ENCODE measurements at places on chromosomes 2 and 18. TPM values are rescaled to one million over a fixed set of nuclear protein-coding genes. Genes with fewer than 3 reads are reported as not detected.

Gene SERPINB12
- total RNA-seq: not detected

Gene SKA1
- 0.52 TPM for total RNA-seq

Gene RAPH1
- 93.4 TPM for total RNA-seq

Gene C1QL2
- not detected for total RNA-seq

GRCh38 chr2:74856599-74856998 lies 22.7 kb downstream of the HK2 start:
- no peak overlapping the region for H3K4me3 ChIP-seq
- DNase-seq: no peak
- H3K27ac ChIP-seq: peak overlapping the region; percentile 38
- H3K36me3 ChIP-seq: no peaks in the 10 kb centered on the region

DNA sequence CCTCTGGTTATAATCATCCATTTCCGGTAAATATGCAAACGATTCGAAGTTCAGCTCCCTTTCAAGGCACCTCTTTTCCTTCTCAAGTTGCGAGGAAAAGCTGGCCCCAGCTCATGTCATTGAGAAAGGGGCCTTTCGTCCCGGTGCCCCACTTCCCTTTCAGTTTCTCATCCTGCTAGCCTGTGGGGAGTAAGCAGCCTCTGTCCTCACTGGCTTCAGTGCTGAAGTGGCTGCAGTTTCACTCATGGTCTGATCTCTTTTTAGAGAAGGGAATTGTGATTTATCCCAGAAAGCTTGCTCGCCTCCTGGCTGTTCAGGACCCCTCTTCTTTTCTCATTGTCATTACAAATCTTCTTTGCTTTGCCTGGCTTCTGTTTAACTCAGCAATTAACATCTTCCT lies 207.5 kb downstream of the NR4A2 start:
- no peaks in the 10 kb centered on the region for H3K4me1 ChIP-seq
- H3K4me3 ChIP-seq: no peak overlapping the region
- H3K36me3 ChIP-seq: no peaks in the 10 kb centered on the region
- DNase-seq: no peak

DNA sequence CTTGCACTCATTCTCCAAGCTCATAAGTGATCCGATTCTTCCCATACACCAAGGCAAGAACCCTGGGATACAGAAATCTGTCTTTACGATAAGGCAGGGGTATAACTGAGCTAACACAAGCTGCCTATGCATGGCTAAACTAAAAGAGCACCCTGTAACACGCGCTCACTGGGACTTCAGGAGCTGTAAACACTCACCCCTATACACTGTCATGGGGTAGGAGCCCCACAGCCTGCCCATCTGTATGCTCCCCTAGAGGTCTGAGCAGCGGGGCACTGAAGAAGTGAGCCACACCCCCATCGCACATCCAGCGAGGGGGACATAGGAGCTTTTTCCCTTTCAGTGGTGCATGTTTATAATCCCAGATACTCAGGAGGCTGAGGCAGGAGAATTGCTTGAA lies 46.7 kb downstream of the METTL8 start:
- H3K27me3 ChIP-seq: no peaks in the 10 kb centered on the region
- no peak for DNase-seq
- peaks cover 3% of the 10 kb centered on the region for H3K4me1 ChIP-seq
- no peaks in the 10 kb centered on the region for H3K36me3 ChIP-seq

DNA sequence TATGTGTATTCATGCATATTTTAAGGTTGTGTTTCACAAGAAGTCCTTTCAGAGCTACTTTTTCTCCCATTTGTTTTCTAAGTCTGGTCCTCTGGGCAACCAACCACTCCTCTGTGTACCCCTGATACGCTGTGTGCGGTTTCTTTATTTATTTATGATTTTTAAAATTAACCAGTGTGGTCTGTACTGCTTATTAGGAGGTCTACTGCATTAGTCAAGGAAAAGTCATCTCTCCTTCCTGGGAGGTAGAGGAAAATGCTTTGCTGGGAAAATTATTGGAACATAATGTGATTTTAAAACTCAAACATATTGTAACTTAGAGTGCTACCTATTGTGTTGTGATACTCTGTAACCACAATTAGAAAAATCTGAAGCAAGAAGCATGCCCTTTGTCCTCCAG lies 1404.3 kb downstream of the SUCLG1 start:
- no peak for DNase-seq
- no peaks in the 10 kb centered on the region for H3K4me1 ChIP-seq
- H3K27ac ChIP-seq: no peak overlapping the region
- H3K27me3 ChIP-seq: no peaks in the 10 kb centered on the region
- no peak overlapping the region for H3K4me3 ChIP-seq
- H3K36me3 ChIP-seq: no peaks in the 10 kb centered on the region

GRCh38 chr2:215535741-215536140 lies 99.9 kb upstream of the FN1 start:
- peaks cover 8% of the 10 kb centered on the region for H3K4me1 ChIP-seq
- no peak overlapping the region for H3K4me3 ChIP-seq

GRCh38 chr2:207688597-207688996 lies 22.8 kb upstream of the CCNYL1 start:
- no peaks in the 10 kb centered on the region for H3K27me3 ChIP-seq
- no peaks in the 10 kb centered on the region for H3K36me3 ChIP-seq
- no peak overlapping the region for H3K4me3 ChIP-seq
- H3K4me1 ChIP-seq: peaks cover 3% of the 10 kb centered on the region
- DNase-seq: no peak

DNA sequence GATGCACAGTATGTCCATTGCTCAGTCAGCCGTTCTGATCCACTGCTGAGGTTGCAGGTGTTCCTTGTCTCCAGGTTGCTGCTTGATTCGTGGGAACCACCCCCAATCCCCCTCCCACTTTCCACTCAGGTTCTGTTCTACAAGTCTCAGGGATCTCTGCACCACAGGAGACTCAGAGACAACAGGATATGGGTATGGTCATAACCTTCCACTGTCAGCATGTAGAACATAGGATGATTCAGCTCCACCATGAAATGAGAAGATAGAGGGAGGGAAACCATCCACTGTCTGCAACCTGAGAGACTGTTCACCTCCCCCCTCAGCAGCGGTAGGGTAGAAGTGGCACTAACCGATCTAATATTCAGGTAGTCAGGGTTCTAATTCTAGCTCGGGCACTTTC lies 19.0 kb upstream of the KLF7 start:
- no peaks in the 10 kb centered on the region for H3K4me1 ChIP-seq
- no peak overlapping the region for H3K4me3 ChIP-seq
- no peaks in the 10 kb centered on the region for H3K36me3 ChIP-seq
- no peak for DNase-seq
- H3K27me3 ChIP-seq: no peaks in the 10 kb centered on the region

Data from upper lobe of right lung (tissue), 1 donor.